ENCODE measurements at places on chromosomes 7 and 10. TPM values are rescaled to one million over a fixed set of nuclear protein-coding genes. Genes with fewer than 3 reads are reported as not detected.

DNA sequence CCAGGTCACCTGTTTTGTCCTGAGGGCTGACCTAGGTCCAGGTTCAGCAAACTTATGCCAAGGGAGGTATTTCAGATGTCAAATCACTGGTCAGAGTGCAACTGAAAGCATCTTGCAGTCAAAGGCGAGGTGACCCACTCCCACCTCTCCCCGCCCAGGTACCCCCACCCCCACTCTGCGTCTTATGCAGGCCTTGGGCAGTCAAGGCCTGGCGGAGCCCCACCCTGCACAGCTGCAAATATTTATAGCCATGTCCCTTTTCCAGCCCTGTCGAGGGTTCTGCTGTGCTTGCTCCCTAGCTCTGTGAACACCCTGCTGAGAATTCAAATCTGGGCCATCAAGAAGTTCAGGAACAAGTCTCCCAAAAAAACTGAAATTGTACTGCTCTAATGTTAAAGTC lies 40.6 kb upstream of the BMPR1A start:
- no peak for DNase-seq

The NPSR1 gene
- 0.38 TPM for polyA plus RNA-seq

GRCh38 chr10:1591045-1591444 lies 146.3 kb downstream of the ADARB2 start:
- DNase-seq, result no peak

GRCh38 chr10:127610816-127611215 lies 61.7 kb downstream of the NPS start:
- no peak for DNase-seq

The TMEM178B gene
- polyA plus RNA-seq, result 0.43 TPM

DNA sequence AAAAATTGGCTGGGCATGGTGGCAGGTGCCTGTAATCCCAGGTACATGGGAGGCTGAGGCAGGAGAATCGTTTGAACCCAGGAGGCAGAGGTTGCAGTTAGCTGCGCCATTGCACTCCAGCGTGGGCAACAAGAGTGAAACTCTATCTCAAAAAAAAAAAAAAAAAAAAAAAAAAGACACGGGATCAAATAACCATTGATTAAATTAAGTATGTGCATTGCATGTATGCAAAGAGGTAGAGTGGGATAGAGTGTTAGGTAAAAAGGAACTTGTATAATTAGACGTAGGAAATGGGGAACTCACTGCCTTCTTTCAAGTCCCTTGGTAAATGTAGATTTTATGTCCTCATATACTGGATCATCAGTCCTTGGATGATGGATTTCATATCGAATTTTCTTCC lies 13.1 kb downstream of the VCL start:
- DNase-seq, result no peak

GRCh38 chr10:113504423-113504822 lies 48.4 kb upstream of the HABP2 start:
- DNase-seq, result no peak
